Heart left ventricle (tissue), 16 donors: ENCODE measurements at places on chromosomes 5 and 9.

DNA sequence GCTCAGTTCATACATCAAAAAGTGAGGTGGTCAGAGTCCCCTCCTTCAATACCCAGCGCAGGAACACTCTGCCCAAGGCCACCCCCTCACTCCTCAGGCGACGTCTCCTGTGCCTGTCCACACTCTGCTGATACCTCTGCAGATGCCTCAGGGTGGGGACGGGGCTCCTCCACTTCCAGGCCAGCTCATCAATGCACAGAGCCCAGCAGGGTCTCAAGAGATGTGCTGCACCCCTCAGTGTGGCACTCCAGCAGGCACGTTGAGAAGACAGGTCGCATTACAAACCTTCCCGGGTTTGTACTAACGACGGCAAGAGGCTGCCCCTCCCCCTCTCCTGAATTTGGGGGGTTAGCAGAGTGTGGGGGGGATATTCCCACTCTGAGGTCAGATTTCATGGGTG is 128.5 kb downstream of the ZNF354C start:
- H3K4me3 ChIP-seq, result no peak overlapping the region
- H3K27me3 ChIP-seq, result peaks cover 19% of the 10 kb centered on the region
- no peaks in the 10 kb centered on the region for H3K36me3 ChIP-seq
- DNase-seq, result no peak

DNA sequence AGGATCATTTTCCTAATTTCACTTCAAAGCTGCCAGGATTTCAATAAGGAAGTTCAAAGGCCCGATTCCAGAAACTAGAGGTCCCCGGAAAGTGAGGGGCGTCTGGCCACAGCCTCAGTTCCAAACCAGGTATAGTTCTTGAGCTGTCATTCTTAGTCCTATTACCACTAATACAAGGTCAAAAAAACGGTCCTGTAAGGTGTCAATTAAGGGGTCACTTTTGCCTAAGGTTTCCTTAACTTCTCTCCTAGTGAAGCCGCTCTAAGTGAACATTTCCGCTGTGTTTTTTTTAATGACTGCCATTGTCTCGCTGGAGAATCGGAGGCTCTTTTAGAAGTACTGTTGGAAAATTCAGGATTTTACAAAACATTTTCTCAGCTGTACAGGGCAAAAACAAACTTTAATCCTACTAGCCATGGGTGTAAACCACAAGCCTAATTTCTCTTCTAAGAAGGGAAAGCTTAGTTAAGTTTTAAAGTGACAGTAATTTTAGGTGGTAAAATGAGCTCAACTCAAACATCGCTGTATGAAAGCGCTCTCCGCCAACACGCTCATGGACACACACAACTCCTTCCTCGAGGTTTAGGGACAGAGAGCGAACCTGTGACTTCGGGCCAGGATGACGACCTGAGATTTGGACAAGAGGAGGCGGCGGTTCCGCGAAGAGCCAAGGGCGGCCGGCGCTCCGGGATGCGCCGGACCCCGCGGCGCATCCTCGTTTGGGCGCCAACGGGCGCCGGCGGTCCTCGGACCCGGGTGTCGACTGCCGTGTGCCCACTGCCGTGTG is 76.7 kb upstream of the IFNE start:
- peak overlapping the region; percentile 29 for H3K4me3 ChIP-seq
- H3K27me3 ChIP-seq, result peaks cover 93% of the 10 kb centered on the region
- H3K4me1 ChIP-seq, result peaks cover 5% of the 10 kb centered on the region
- H3K27ac ChIP-seq, result no peak overlapping the region

- no peaks in the 10 kb centered on the region for H3K27me3 ChIP-seq
- H3K4me3 ChIP-seq, result no peak overlapping the region
- H3K36me3 ChIP-seq, result no peaks in the 10 kb centered on the region
- H3K27ac ChIP-seq, result no peak overlapping the region
- DNase-seq, result no peak
Measured at GRCh38 chr5:75262271-75262670, 25.6 kb upstream of the ANKRD31 start.

DNA sequence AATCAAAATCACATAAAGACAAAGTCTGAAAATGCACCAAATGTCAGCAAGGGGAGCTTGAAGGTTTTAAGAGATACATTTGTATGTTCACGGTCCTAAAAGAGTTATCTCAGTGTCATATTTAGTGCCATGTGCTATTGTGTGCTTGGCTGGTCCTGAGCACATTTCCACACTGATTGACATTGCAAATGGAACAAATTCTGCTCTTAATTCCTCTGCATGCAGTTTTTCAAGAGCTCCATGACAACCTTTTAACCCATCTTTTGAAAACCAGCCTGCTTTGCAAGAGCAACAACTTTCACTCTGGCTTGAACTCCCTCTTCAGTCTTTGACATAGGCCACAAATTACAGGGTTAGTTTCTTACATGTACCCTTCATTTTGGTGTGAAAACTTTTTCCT is 175.4 kb upstream of the ACTBL2 start:
- H3K27ac ChIP-seq, result no peak overlapping the region
- DNase-seq, result no peak
- peaks cover 7% of the 10 kb centered on the region for H3K4me1 ChIP-seq
- H3K4me3 ChIP-seq, result no peak overlapping the region

DNA sequence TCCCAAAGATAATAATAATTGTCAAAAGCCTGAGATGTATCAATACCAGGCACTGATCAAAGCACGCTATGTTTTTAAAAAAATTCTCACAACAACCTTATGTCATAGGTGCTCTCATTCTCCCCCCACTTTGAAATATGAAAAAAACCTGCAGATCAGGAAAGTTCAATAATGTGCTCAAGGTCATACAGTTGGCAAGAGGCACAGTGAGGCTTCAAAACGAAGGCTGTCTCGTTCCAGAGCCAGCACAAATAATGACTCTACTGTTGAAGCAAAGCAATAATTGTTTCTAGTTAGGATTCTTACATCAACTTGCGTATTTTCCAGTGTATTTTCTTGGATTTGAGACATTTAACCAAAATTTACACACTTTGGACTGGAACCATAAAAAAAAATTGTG is 88.3 kb downstream of the RAB3C start:
- no peak for DNase-seq
- no peaks in the 10 kb centered on the region for H3K36me3 ChIP-seq
- H3K27ac ChIP-seq, result no peak overlapping the region
- no peaks in the 10 kb centered on the region for H3K4me1 ChIP-seq
- no peaks in the 10 kb centered on the region for H3K27me3 ChIP-seq
